ENCODE measurements at places on chromosomes 5 and 9. TPM values are rescaled to one million over a fixed set of nuclear protein-coding genes. Genes with fewer than 3 reads are reported as not detected.
A peak's percentile ranks its signal among the peaks of the same experiment; 100 is the strongest.

- no peaks in the 10 kb centered on the region for H3K27me3 ChIP-seq
- no peak overlapping the region for H3K27ac ChIP-seq
- H3K4me3 ChIP-seq: no peak overlapping the region
- no peaks in the 10 kb centered on the region for H3K36me3 ChIP-seq
Observed at GRCh38 chr9:29150606-29151005, 1577.3 kb upstream of the C9orf72 start.

- no peaks in the 10 kb centered on the region for H3K27me3 ChIP-seq
- H3K27ac ChIP-seq: no peak overlapping the region
- peaks cover 10% of the 10 kb centered on the region for H3K4me1 ChIP-seq
- H3K36me3 ChIP-seq: no peaks in the 10 kb centered on the region
Observed at GRCh38 chr9:94906713-94907112, 180.2 kb downstream of the AOPEP start.

DNA sequence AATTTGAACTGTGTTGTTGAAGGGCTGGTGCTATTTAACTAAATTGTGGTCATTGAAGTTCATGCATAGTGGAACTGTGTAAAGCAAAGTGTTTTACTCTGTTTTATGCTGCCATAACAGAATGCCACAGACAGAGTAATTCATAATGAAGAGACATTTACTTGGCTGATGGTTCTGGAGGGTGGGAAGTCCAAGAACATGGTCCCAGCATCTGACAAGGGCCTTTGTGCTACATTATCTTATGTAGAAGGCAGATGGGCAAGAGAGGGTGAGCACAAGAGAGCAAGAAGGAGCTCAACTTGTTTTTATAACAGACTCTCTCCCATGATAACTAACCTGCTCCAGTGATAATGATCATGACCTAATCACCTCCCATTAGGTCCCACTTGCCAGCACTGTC lies 101.9 kb upstream of the NR3C1 start:
- no peak overlapping the region for H3K27ac ChIP-seq
- H3K4me3 ChIP-seq: no peak overlapping the region
- no peak for DNase-seq
- no peaks in the 10 kb centered on the region for H3K36me3 ChIP-seq
- no peaks in the 10 kb centered on the region for H3K4me1 ChIP-seq
- H3K27me3 ChIP-seq: no peaks in the 10 kb centered on the region

DNA sequence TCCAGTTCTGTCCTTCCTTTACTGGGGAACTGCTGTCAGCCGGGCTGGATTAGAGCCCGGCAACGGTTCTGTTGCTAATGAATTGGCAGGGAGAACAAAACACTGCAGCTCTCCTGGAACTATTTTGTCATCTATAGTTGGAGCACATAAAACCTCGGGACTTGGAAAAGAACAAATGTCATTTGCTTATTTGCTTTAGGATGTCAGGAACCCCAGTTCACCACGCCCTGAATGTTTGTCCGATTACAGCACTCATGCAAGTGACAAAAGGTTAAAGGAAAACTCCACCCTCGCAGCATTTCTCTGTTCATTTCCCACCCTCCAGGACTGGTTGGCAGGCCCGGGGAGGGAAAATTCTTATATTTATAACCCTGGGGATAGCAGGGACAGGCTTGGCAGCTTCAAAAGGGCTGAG lies 66.4 kb upstream of the PLPP1 start:
- no peak for DNase-seq
- peak overlapping the region; percentile 35 for H3K4me3 ChIP-seq
- no peaks in the 10 kb centered on the region for H3K27me3 ChIP-seq
- H3K36me3 ChIP-seq: no peaks in the 10 kb centered on the region

- H3K4me3 ChIP-seq: peak overlapping the region; percentile 59
- peaks cover 39% of the 10 kb centered on the region for H3K27me3 ChIP-seq
- no peak overlapping the region for H3K27ac ChIP-seq
- no peaks in the 10 kb centered on the region for H3K36me3 ChIP-seq
- peaks cover 25% of the 10 kb centered on the region for H3K4me1 ChIP-seq
Observed at GRCh38 chr5:168290902-168291341, 523 bp upstream of the WWC1 start.

DNA sequence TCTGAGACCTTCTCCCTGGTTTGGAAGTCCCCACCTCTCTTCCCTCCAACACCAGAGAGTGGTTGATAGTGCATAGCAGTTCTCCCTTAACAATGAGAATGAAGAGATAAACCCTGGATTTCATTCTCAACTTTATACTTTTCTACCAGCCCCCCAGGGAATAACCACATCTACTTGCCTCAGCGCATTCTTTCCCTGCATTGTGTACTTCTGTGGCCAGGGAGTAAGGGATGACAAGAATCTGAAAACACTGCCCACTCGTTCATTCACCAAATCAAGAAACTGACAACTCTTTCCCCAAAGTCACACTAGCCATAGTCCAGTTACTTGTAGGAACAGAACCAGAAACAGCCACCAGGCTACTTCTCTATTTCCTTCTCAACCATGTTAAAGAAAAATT lies 46.0 kb upstream of the SPIN1 start:
- no peak for DNase-seq
- no peaks in the 10 kb centered on the region for H3K36me3 ChIP-seq
- H3K27me3 ChIP-seq: no peaks in the 10 kb centered on the region
- H3K27ac ChIP-seq: no peak overlapping the region
- no peak overlapping the region for H3K4me3 ChIP-seq

Gene TTC39B
- total RNA-seq: 34.4 TPM

- no peak overlapping the region for H3K4me3 ChIP-seq
- H3K27ac ChIP-seq: no peak overlapping the region
- H3K27me3 ChIP-seq: no peaks in the 10 kb centered on the region
- H3K4me1 ChIP-seq: no peaks in the 10 kb centered on the region
- no peaks in the 10 kb centered on the region for H3K36me3 ChIP-seq
Observed at GRCh38 chr5:45627076-45627656, 69.0 kb downstream of the HCN1 start.

GRCh38 chr5:58183078-58183785 lies 276.7 kb downstream of the PLK2 start:
- H3K4me1 ChIP-seq: no peaks in the 10 kb centered on the region
- H3K4me3 ChIP-seq: no peak overlapping the region
- H3K27ac ChIP-seq: no peak overlapping the region
- no peaks in the 10 kb centered on the region for H3K36me3 ChIP-seq

Gene ZDHHC12
- 45.3 TPM for total RNA-seq

Gene SOWAHA
- 0.05 TPM for total RNA-seq

Gene BAAT
- not detected for total RNA-seq

DNA sequence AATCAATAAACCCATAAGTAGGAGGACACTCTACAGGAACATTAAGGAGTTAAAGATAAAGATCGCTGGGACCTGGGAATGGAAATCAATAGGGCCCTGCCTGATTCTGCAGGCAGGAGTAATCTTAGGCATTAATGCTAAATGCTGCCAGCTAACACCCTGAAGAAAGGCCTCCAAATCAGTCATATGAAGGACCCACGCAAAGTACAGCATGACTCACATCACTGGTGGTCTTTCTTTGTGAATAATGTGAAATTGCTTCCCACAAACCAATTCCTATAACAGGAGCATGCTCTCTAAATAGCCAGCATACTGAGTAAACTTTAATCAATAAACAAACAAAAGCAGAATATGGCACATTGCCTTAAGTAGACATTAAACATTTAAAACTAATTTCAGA lies 172.3 kb downstream of the SEMA5A start:
- no peak overlapping the region for H3K27ac ChIP-seq
- H3K4me1 ChIP-seq: no peaks in the 10 kb centered on the region
- no peaks in the 10 kb centered on the region for H3K36me3 ChIP-seq
- no peak for DNase-seq
- H3K27me3 ChIP-seq: no peaks in the 10 kb centered on the region

GRCh38 chr5:79053321-79053720 lies 16.2 kb downstream of the DMGDH start:
- no peaks in the 10 kb centered on the region for H3K4me1 ChIP-seq
- peaks cover 5% of the 10 kb centered on the region for H3K27me3 ChIP-seq
- no peaks in the 10 kb centered on the region for H3K36me3 ChIP-seq
- no peak for DNase-seq

Gene NR6A1
- 0.82 TPM for total RNA-seq

GRCh38 chr9:73515216-73515615 lies 363.6 kb downstream of the ANXA1 start:
- no peak for DNase-seq
- no peaks in the 10 kb centered on the region for H3K36me3 ChIP-seq
- H3K27me3 ChIP-seq: no peaks in the 10 kb centered on the region
- H3K4me3 ChIP-seq: no peak overlapping the region
- no peaks in the 10 kb centered on the region for H3K4me1 ChIP-seq

Gene LIFR
- 0.09 TPM for total RNA-seq

DNA sequence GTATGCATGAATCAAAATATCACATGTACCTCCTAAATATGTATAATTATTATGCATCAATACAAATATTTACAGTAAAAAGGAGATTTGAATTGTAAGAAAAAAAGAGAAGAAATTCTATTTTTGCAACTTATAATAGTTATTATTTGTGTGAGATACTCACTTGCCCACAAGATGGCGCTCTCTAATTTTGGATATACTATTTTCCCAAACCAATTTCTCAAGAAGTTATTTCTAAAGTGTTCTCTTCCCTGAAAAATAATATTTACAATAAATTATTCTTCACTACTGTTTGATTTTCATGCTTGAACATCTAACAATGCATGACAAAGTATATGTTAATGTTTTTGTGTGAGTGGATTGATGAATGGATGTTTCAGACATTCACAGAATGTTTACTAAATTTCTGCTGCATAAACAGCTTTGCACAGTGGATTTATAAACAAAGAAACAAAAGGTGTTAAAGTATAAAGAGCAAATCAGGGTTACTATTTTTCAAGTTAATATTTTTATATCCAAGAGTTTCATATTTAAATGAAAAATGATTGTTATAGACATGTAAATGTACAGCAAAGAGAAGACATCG lies 503.4 kb downstream of the PDE4D start:
- H3K36me3 ChIP-seq: no peaks in the 10 kb centered on the region
- no peak overlapping the region for H3K4me3 ChIP-seq
- no peak overlapping the region for H3K27ac ChIP-seq
- no peaks in the 10 kb centered on the region for H3K4me1 ChIP-seq

- no peaks in the 10 kb centered on the region for H3K36me3 ChIP-seq
- DNase-seq: no peak
- no peak overlapping the region for H3K27ac ChIP-seq
- H3K4me1 ChIP-seq: peaks cover 21% of the 10 kb centered on the region
Observed at GRCh38 chr5:134595458-134595838, 37.2 kb downstream of the SAR1B start.

GRCh38 chr5:29889051-29889450 lies 1304.4 kb upstream of the CDH6 start:
- H3K4me1 ChIP-seq: no peaks in the 10 kb centered on the region
- no peak overlapping the region for H3K27ac ChIP-seq
- no peaks in the 10 kb centered on the region for H3K27me3 ChIP-seq
- no peaks in the 10 kb centered on the region for H3K36me3 ChIP-seq
- no peak for DNase-seq

- no peak for DNase-seq
- peaks cover 19% of the 10 kb centered on the region for H3K27me3 ChIP-seq
- no peak overlapping the region for H3K4me3 ChIP-seq
Observed at GRCh38 chr5:98742396-98743073, 30.9 kb upstream of the RGMB start.

Gene ENTPD8
- total RNA-seq: not detected

GRCh38 chr9:138063033-138063432 lies 185.5 kb downstream of the CACNA1B start:
- H3K36me3 ChIP-seq: no peaks in the 10 kb centered on the region
- H3K27me3 ChIP-seq: peaks cover 7% of the 10 kb centered on the region
- DNase-seq: no peak

GRCh38 chr5:179836225-179837019 lies 15.7 kb downstream of the SQSTM1 start:
- no peak overlapping the region for H3K4me3 ChIP-seq
- peak; percentile 79 for DNase-seq
- peaks cover 19% of the 10 kb centered on the region for H3K4me1 ChIP-seq
- H3K36me3 ChIP-seq: peaks cover 47% of the 10 kb centered on the region
- H3K27ac ChIP-seq: peak overlapping the region; percentile 89

- DNase-seq: no peak
- no peak overlapping the region for H3K27ac ChIP-seq
- H3K36me3 ChIP-seq: peaks cover 11% of the 10 kb centered on the region
- peaks cover 59% of the 10 kb centered on the region for H3K4me1 ChIP-seq
Observed at GRCh38 chr5:143428155-143428554, 24.7 kb upstream of the NR3C1 start.

GRCh38 chr9:72256931-72257330 lies 107.7 kb downstream of the GDA start:
- H3K27me3 ChIP-seq: peaks cover 15% of the 10 kb centered on the region
- H3K4me3 ChIP-seq: no peak overlapping the region
- H3K27ac ChIP-seq: no peak overlapping the region
- no peak for DNase-seq
- H3K36me3 ChIP-seq: no peaks in the 10 kb centered on the region

Gene FLT4
- total RNA-seq: 0.98 TPM

DNA sequence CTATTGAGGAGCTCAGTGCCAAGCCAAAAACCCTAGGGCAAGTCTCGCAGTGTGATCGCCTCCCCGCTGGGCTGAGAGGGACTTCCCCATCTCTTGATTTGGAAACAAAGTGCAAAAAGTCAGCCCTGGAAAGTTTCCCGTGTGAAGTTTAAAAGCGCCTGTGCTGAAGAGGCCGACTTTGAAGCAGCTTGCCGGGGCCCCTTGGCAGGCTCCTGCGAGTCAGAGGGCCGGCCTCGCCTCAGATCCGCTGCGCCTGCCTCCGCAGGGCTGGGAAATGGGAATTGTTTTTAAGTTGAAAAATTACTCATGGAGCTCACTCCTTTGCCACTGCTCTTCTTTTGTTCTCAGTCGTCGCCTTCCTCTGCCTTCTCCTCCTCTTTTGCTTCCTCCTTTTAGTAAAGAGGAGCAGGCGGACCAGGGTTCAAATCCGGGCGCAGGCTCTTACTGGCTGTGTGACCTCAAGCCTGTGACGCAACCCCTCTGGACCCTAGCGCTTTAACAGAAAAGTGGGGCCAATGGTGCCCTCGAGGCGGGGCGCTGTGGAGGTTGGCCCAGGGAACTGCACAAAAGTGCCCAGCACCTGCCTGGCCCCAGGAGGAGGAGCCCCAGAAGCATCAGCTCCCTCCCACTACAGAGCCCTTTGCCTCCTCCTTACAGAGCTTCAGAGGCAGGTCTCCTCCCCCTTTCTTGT lies 14.7 kb upstream of the LHX2 start:
- peak; percentile 81 for DNase-seq
- peaks cover 63% of the 10 kb centered on the region for H3K27me3 ChIP-seq
- H3K36me3 ChIP-seq: no peaks in the 10 kb centered on the region
- peak overlapping the region; percentile 72 for H3K27ac ChIP-seq
- peak overlapping the region; percentile 23 for H3K4me3 ChIP-seq
- peaks cover 35% of the 10 kb centered on the region for H3K4me1 ChIP-seq

GRCh38 chr5:139847790-139848507 lies 52.3 kb downstream of the PSD2 start:
- no peaks in the 10 kb centered on the region for H3K36me3 ChIP-seq
- H3K27ac ChIP-seq: no peak overlapping the region
- H3K4me1 ChIP-seq: peaks cover 7% of the 10 kb centered on the region

DNA sequence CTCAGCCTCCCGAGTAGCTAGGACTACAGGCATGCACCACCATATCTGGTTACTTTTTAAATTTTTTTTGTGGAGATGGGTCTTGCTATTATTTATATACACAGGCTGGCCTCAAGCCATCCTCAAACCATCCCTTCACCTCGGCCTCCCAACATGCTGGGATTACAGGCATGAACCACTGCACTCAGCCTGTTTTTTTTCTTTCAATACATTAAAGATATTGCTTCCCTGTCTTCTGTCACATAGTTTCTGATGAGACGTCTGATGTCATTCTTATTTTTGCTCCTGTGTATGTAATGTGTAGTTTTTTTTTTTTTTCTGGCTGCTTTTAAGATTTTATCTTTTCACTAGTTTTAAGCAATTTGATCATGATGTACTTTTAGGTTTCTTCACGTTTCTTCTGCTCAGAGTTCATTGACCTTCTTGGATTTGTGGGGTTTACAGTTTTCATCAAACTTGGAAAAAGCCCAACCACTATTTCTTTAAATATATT lies 11.4 kb upstream of the RGS3 start:
- DNase-seq: no peak
- no peaks in the 10 kb centered on the region for H3K27me3 ChIP-seq
- peaks cover 7% of the 10 kb centered on the region for H3K4me1 ChIP-seq
